ENCODE measurements at places on chromosomes 6 and 20.

DNA sequence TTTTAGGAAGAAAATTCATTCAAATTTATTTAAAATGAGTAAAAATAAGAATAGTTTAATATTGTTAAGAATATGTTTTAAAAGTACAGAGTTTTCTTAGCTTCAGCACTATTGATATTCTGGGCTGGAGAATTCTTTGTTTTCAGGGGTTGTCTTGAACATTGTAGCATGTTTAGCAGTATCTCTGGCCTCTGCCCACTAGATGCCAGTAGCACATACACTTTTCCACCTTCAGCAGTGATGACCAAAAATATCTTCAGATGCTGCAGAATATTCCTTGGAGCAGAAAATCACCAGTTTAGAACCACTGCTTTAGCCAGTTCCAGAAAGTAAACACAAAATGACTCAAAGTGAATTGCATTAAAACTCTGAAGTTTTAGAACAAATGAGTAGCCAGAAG is 19.4 kb upstream of the SDHAF4 start:
- no peak for DNase-seq

- no peak for DNase-seq
Observed at GRCh38 chr6:122715725-122716124, 63.8 kb upstream of the FABP7 start.

- DNase-seq, result peak; percentile 50
Observed at GRCh38 chr6:64012351-64013001, 376.9 kb downstream of the PHF3 start.

DNA sequence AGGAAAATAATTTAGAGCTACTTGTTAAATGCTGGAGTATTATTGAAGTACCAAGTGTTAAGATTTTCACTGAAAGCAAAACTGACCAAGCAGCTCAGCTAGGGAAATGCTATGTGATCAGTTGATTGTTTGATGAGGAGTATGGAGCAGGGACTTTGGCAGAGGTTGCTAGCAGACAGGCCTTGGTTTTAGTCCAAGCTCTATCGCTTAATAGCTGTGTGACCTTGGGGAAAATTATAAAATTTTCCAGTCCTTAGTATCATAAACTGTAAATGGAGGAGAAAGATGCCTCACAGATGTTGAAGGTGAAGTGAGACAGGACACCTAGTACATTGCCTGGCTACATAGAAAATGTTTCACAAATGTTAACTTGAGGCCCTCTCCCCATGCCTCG is 136.6 kb downstream of the MTHFD1L start:
- DNase-seq, result no peak

DNA sequence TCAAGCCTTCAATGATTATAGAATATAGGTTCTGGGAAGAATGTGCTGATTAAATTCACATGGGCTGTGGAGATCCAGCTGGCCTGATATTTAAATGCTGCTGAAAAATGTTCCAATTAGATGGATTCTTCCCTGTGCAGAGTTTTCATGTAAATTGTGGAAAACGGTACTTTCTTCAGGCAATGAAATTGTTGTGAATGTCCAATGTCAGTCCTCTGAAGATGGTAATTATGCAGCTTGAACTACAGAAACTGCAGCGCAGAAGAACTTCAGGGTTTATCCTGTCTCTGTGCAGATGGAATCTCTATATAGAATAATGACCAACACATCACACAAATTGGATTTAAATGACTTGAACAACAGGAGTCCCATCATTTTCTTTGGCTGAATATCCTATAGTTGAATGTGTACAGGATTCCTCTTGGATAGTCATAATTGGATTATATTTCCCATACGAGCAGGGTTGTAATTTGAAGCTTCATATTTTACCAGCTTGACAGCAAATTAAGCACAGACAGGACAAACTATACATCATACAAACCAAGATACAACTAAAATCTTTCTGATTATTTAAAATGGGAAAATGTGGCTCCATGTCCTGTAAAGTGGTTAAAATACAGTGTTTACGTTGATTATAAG is 82.3 kb downstream of the CAP2 start:
- no peak for DNase-seq

- DNase-seq, result no peak
Observed at GRCh38 chr6:132228894-132229293, 172.4 kb downstream of the MOXD1 start.

DNA sequence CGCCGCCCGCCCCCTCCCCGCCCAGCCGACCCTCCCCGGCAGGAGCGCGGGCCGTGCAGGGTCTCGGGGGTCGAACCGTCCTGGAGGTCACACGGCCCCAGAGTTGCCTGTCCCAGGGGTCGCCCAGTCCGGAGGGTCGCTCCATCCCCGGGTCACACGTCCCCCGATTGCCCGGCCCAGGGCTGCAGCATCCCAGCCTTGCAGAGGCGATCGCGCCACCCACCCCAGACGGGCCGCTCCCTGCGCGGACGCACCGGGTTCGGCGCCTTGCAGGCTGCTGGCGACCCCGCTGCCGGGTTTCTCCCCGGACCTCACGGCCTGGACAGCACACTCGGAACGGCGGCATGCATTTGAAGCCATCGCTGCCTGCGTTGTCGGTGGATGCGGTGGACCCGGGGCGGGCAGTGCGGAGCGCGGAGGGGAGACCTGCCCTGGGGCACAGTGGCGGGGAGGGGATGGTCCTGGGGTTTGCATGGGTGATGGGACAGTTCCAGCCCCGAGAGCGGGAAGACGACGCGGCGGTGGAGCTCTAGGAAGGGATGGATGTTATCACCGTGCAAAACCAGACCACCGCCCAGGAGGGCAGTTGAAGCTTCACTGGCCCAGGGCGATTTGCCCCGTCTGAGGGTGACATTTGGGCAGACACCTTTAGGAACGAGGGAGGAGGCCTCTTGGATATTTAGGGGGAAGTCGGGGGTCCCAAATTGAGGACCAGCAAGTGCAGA is 22.7 kb upstream of the FRMD1 start:
- no peak for DNase-seq

- DNase-seq, result no peak
Observed at GRCh38 chr6:84635081-84635761, 129.2 kb downstream of the TBX18 start.

DNA sequence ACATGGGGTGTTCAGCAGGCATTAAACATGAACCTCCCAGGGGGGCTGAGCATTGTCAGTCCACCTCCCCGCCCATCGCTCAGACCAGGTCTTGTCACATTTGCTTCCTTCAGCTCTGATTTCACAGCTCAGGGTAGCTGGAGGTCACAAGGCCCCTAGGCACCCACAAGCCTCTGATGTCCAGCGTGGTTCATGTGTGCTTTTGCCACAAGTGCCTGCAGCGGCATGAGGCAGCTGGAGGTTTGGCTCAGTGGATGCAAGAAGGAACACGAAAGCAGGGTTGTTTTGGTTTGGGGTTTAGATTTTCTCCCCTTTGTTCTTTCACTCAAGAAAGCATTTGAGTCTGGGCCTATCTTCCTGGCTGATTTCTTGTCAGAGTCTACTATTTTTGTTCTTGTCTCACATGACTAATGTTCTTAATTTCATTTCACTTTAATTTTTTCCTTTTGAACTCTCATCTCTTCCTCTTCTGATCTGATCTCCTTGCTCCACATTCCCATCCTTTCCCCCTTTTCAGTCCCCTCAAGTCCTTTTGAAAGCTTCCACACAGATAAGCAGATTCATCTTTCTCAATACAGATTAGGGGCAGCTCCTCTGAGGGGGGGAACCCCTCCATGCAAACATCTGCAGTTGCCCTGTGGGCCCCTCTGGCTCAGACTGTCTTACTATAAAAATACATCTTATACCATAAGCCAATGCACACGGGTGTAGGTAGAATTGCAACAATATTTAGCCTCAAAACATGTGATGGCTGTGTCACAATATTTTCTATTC is 68.1 kb upstream of the CEP85L start:
- no peak for DNase-seq

- DNase-seq, result peak; percentile 52
Observed at GRCh38 chr6:62283796-62284411, 2.1 kb downstream of the KHDRBS2 start.

GRCh38 chr20:49669601-49670189 is 44.0 kb downstream of the B4GALT5 start:
- DNase-seq, result no peak

- DNase-seq, result no peak
Observed at GRCh38 chr6:23591761-23592160, 534.3 kb upstream of the NRSN1 start.

- DNase-seq, result no peak
Observed at GRCh38 chr20:64077094-64077493, 2.2 kb downstream of the RGS19 start.

DNA sequence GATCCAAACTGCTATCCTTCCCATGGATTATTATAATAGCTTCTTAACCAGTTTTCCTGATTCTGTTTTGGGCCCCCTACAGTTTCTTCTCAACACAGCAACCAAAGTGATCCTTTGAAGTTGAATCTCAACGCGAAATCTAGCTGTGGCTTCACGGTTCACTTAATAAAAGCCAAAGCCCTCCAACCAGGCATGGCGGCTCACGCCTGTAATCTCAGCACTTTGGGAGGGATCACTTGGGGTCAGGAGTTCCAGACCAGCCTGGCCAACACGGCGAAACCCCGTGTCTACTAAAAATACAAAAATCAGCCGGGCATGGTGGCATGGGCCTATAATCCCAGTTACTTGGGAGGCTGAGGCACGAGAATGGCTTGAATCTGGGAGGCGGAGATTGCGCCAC is 3.3 kb downstream of the RMND1 start:
- DNase-seq, result no peak

DNA sequence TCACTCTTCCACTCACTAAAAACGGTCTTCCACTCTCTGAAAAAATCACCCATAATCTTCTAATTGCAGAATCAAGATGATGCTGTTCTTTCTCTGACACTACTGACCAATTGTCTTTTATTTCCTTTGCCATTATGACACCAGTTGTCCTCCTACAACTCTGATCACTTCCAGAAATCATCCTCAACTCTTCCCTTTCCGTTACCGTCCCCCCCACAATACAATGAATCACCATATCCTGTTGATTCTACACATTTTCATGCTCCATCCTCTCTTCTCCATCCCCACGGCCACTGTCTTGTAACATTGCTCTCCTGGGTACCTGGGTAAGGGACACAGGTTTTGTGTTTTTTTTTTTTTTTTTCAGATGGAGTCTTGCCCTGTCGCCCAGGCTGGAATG is 2.5 kb upstream of the PPP2R5D start:
- no peak for DNase-seq

DNA sequence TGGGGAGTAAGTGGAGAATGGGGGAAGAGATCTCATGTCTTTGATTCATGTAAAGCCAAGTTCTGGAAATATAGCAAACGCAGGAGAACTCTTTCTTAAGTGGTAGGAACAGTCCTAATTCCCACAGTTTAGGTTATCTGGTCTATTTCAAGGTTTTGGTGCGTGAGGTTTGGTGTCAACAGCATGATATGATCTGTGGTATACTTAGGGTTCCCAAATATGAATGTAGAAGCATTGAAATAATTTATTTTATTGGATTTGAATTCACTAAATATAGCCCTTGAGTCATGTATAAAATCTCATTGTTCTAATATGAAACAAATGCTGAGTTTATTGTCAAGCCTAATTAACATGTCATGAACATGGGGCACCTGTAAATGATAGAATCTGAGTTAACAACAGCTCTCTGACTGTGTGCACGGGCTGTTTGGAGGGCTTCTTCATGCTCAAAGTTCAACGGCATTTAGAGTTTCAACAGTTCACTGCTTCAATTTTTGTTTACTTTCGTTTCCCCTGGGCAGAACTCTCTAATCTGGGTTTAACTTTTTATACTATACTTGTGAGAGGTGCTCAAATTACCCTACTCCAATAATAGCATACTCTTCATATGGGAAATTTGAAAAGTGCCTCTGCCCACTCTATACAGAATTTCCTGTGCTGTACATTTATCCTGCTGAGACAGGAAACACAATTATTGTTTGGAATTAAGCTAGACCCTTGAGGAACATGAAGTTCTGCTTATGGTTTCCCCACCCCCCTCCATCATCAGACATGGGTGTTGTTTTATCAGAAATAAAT is 236.3 kb upstream of the ZNF217 start:
- peak; percentile 16 for DNase-seq

GRCh38 chr20:41952166-41952565 is 334.0 kb upstream of the CHD6 start:
- DNase-seq, result no peak

DNA sequence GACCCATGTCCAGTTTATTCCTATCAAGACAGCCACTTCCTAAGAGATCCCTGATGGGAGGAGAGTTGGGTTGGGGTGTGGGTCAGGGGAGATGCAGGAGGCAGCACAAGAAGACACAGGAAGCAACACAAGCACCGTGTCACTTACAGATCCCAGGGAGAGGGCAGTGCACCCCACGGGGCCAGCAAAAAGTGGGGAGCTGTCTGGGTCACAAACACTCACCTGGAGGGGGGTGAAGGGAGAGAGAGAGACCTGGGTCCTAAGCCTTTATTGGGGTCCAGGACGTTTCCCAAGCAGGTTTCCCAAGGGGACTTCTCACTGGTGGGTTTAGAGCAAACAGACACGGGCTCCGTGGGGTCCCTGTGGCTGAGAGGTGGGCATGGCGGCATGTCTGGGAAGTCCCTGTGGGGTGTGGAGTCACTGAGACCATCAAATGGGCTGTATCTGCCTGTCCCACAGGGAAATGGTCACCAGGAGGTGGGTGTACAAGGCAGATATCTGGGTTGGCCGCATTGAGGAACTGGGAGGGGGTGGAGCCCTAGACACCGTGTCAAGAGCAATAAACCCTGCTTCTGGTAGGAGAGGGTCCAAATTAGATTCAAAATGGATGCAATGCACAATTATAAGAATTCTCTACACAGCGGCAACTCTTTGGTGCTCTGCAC is 1.6 kb upstream of the CD93 start:
- no peak for DNase-seq

DNA sequence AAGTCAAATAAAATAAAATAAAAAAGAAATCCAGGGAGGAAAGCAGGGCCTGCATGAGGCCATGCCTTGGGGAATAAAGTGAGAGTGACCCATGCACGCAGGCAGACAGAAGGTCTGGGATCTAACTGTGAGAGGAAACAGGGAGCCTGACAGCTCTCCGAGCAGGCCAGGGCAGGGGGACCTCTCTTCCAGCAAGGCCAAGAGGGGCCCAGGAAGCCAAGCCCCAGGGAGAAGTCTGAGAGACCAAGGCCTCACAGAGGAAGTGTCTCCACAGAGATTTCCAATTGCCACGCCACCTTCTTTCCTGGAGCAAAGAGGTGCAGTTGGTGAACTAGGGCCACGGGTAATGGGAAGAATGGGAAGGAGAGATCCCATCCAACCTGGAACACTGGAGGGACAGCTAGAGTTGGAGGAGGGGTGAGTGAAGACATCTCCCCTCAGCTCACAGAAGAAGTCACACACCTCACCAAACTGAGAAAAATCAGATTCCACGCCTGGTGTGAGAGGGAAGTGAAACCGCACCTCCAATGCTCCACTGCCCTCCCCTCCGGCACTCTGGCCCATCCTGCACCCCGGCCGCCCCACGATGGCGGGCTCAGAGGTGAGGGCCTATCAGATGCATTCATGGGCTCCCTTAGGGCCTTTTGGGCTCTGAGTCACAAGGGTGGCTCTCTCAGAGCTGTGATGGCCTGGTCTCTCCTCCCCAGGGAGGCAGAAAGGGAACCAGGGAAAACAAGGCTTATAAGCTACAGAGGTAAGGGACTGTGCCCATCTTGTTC is 25.1 kb upstream of the TAF8 start:
- no peak for DNase-seq

- DNase-seq, result no peak
Observed at GRCh38 chr20:57301026-57301425, 28.6 kb upstream of the SPO11 start.

GRCh38 chr6:69422020-69422419 is 374.8 kb downstream of the LMBRD1 start:
- no peak for DNase-seq

GRCh38 chr6:147180926-147181325 is 23.3 kb upstream of the STXBP5 start:
- DNase-seq, result no peak

All from NCI-H510A treated with DMSO at 0.1 percent for 48 hours (cell line).